ENCODE measurements at places on chromosomes 12 and 14.

- DNase-seq: no peak
Observed at GRCh38 chr12:4143896-4144295, 129.7 kb upstream of the CCND2 start.

DNA sequence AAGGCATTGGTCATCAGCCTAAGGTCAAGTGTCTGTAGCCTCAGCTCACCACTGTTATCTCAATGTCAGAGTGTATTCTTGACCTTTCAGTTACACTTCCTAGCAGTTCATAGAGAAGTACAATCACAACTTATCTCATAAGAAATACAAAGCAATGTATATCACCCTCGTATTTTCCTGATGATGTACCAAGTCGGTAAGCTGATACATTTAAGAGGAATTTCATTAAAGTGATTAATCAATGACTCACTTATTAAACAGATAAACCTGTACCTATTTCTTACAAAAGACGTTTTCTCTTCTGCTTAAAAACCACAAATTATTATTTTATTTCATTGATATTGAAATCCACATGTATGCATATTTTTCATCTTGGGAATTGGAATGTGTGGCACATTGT lies 3.9 kb upstream of the PRB3 start:
- DNase-seq: no peak

DNA sequence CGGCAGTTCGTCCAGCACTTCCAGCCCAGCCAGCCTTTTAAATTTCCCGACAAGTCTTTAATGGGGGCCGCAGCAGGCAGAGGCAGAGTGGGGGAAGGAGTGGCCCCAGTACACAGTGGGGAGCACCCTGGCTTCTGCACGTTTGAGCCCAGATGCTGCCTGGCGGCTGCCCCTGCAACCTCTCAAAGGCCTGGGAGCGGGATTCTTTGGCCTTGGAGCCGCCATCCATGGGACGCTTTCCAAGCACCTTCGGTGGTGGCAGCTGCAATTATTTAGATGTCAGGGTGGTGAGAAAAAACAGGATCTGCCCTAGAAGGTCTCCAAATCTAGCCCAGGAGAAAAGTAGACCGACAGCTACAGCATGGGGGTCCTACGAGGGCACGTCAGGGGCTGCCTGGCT lies 46.0 kb downstream of the FAM222A start:
- no peak for DNase-seq

DNA sequence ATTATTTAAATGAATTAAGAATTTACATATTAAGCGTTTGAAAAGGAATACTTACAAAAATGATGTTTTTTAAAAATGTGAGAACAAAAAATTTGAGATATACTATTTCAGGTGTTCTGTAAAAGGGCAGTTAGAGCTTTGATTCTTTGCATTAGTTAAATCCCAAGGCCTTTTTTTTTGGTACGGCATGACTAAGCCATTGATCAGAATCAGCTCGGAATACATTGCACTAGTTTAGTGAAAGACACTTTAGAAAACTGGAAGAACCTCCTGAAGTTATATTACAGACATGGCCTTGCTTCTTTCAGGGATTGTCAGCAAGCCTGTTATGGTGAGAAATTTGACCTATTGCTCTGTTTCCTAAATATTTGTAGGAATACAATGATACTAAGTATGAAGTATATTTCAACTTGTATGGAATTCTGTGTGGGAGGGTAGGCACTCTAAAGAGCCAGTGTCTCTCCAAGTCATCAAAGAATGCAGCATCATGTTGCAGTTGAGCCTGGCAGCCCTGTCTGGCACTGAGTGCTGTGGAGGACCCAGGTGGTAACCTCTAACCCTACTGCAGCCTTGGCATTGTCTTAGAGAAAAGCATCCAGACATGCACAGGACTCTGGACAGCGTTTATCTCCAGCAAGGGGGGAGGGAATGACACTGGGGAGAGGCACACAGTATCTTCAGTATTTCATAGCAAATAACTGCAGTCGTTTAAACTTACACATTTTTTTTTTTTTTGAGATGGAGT lies 1.5 kb downstream of the KLC1 start:
- peak; percentile 17 for DNase-seq

DNA sequence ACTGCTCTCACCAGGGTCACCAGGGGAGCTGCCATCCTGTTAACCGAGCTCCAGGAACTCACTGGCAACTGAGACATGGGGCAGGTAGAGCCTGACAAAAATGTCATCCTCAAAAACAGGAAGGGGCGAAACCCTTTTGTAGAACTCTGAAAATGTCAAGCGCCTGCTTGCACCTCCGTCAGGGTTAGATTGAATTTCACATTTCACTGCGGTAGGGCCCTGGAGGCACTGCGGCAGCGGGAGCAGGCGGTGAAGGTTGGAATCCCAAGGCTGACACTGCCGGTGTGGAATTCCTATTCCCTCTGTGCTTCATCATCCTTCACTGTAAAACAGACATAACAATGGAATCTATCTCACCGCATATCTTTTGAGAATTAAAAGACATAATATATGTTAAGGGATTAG lies 142.8 kb upstream of the TMCC3 start:
- DNase-seq: peak; percentile 52

GRCh38 chr12:459430-460258 lies at the start of gene B4GALNT3:
B4GALNT3 (plus strand) TSS chr12:459939; CDS start chr12:460377, 438 bp downstream.
- DNase-seq: peak; percentile 24

DNA sequence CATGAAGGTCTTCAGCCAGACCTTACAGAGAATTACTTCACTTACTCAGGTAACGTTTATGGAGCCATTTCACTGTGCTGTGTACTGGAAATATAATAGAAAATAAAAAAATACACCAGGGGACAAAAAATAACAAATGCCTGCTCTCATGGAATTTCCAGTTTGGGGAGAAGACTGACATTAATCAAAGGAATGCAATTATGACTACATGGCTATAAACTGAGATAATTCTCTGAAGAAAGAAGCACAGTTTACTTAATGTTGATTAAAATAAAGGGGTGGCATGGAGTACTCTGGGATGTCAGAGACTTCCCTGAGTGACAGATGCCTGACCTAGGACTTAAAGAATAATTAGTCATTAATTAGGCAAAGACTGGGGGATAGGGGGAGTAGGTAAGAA lies 59.0 kb downstream of the DENND5B start:
- DNase-seq: no peak

DNA sequence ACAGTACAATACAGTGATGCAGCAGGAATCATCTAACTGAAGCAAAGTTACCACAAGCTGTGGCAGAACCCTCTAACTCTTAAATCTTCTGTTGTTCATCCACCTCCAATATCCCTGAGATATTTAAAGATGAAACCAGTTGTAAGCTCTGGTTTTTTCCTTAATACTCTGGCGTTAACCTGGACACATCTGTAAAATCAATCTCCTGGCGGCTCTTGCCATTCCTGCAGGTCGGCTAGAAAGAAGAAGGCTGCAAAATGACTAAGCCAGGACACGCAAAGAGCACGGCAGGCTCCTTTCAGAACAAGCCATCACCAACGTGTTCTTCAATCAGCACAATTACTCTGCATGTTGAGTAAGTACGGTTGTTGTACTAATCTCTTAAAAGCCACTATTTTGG lies 309.3 kb downstream of the MED13L start:
- no peak for DNase-seq
